Stimulated activated CD4-positive, alpha-beta T cell treated with anti-CD3 and anti-CD28 coated beads, Interleukin-1b, Interleukin-23, amount 100 ng/mL, for 1 hour (primary cell): ENCODE measurements at places on chromosomes 11 and 22.

DNA sequence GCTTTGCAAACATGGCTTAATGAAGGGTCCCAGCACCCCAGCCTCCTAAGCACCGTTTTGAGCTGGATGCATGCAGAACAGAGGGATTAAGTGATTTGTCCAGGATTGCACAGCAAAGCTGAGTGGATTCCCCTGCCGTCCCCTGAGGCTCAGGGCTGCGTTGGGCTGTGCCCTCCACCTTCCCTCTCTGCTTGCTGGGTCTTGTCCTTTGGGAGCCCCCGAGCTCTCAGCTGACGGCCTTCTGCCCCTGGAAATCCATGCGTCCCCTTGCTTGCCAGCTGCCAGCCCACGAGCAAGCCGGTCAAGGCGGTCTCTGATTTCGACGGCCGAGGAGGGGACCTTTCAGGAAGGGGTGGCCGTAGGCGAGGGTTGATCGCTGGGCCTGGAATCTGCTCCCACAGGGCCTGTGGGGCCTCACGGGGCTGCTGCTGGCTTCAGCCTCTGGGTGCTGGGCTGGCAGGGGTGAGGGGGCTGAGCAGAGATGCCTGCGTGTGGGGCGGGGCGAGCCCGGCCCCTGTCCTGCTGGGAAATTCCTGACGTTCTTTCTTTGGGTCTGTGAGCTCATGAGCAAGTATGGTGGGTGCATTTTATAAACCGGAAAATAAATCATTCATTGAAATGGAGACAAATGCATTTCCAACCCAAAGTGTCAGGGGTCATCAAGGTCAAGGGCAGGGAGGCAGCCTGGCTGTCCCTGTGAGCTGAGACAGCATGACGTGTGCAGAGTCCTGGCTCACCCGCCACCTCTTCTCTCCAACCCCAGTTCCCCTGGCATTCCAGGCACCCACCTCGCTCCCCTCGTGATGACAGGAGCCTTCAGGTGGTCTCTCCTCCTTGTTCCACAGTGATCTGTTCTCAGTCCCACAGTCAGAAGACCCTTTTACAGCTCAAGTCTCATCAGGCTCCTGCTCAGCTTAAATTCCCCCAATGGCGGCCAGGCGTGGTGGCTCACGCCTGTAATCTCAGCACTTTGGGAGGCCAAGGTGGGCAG is 28.1 kb downstream of the FGF4 start:
- DNase-seq = no peak

GRCh38 chr11:127118811-127119210 is 118.2 kb upstream of the KIRREL3 start:
- DNase-seq = no peak

- DNase-seq = no peak
Observed at GRCh38 chr22:42794551-42795510, 62.2 kb downstream of the ARFGAP3 start.

GRCh38 chr11:69374110-69374945 is 80.4 kb downstream of the MYEOV start:
- no peak for DNase-seq

GRCh38 chr22:28373831-28374230 is 305.8 kb downstream of the TTC28 start:
- no peak for DNase-seq

- DNase-seq = no peak
Observed at GRCh38 chr11:113553235-113553634, 78.0 kb upstream of the DRD2 start.

- DNase-seq = no peak
Observed at GRCh38 chr11:113404859-113405430, 17.4 kb downstream of the ANKK1 start.

- no peak for DNase-seq
Observed at GRCh38 chr11:104968856-104969776, 742 bp upstream of the CASP4 start.

DNA sequence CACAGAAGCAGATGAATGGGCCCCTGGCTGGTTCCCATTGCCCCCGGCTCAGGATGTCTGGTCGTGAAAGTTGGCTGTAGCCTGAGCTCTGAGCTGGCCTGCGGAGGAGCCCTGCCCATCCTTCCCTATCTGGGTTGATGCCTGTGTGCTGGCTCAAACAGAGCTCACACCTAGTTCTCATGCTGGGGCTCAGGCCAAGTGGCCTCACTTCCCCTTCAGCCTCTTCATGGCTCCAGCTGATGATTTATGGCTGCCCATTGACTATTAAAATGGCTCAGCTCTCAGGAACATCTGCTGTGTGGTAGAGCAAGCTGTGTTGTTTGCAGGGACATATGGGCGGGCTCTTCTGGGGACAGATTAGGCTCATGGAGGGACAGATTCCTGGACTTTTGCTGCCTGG is 64.7 kb downstream of the ADAMTS15 start:
- no peak for DNase-seq

DNA sequence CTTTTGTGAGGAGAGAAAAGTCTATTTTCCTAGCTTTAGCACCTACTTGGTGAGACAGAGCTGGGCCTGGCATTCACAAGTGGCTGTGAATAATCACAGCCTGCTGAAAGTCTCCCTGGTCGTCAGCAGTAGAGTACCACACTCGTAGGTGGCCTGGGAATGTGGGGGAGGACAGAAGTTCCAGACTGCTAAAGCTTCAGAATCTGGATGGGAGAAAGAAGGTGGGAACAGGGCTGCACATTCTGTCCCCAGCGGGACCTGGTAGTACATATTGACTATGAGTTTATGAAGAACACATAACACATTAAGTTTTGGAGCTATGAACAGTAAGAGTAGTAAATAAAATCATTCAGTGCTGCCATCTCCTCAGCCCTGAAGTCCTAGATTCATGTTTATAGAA is 19.0 kb upstream of the LIMK2 start:
- DNase-seq = no peak

GRCh38 chr11:134044514-134045284 is 24.2 kb upstream of the JAM3 start:
- DNase-seq = no peak

GRCh38 chr11:126134461-126135155 is 71.9 kb upstream of the CDON start:
- no peak for DNase-seq

DNA sequence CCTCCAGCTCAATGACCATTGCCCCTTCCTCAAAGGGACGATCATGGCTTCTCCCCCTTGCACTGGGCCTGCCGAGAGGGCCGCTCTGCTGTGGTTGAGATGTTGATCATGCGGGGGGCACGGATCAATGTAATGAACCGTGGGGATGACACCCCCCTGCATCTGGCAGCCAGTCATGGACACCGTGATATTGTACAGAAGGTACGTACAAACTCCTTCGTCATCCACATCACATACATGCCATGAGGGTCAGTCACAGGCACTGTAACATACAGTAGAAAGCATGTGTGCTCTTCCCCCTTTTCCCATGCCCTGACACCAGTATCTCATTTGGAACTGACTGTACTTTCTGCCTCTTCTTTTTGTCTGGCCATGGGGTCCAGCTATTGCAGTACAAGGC is 4.0 kb downstream of the TAF10 start:
- DNase-seq = no peak

DNA sequence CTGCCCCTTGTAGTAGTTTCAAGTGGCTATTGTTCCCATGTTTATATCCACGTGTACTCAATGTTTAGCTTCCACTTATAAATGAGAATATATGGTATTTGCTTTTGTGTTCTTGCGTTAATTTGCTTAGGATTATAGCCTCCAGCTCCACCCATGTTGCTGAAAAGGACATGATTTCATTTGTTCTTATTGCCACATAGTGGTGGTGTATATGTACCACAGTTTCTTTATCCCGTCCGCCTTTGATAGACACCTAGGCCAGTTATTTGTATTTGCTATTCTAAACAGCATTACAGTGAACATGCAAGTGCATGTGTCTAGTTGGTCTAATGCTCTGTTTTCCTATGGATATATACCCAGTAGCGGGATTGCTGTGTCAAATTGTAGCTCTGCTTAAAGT is 6.8 kb downstream of the OR51B2 start:
- no peak for DNase-seq

GRCh38 chr11:63843041-63843440 is 4.1 kb downstream of the MARK2 start:
- no peak for DNase-seq
